Esophagus muscularis mucosa (tissue), 4 donors: ENCODE measurements at places on chromosomes 11 and 22. TPM values are rescaled to one million over a fixed set of nuclear protein-coding genes. Genes with fewer than 3 reads are reported as not detected.

Gene MUC6
- total RNA-seq = not detected

Gene MMP12
- total RNA-seq = not detected

Gene H19
- 372 TPM for total RNA-seq

Gene HOATZ
- total RNA-seq = not detected

Gene TEX54
- not detected for total RNA-seq

Gene OR52L1
- not detected for total RNA-seq

Gene SCN4B
- 8.4 TPM for total RNA-seq

Gene OR4A16
- not detected for total RNA-seq

Gene MRGPRX4
- total RNA-seq = not detected

Gene SDHAF2
- 33.8 TPM for total RNA-seq

Gene HBE1
- not detected for total RNA-seq

Gene TMEM132A
- 9.0 TPM for total RNA-seq

Gene DUSP8
- total RNA-seq = 2.5 TPM

Gene ARHGAP42
- total RNA-seq = 5.8 TPM

- no peak for DNase-seq
These were observed 53.7 kb downstream of the RDX start for GRCh38 chr11:110242746-110243145.

DNA sequence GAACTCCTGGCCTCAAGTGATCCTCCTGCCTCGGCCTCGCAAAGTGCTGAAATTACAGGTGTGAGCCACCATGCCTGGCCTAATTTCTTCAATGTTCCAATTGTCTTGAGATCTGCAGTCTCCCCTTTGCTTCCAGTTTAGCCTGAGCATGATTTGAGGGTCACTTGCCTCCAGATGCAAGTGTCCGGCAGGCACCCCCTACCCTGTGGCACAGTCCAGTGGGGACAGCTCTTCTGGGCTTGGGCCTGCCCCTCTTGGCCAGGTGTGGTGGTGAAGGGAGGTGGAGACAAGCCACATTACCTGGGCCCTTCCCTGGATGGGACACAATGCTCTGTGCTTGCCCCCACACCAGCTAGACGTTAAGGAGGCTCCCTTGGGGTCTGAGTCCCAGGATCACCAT, 21.3 kb upstream of the CACNG2 start:
- DNase-seq = no peak

DNA sequence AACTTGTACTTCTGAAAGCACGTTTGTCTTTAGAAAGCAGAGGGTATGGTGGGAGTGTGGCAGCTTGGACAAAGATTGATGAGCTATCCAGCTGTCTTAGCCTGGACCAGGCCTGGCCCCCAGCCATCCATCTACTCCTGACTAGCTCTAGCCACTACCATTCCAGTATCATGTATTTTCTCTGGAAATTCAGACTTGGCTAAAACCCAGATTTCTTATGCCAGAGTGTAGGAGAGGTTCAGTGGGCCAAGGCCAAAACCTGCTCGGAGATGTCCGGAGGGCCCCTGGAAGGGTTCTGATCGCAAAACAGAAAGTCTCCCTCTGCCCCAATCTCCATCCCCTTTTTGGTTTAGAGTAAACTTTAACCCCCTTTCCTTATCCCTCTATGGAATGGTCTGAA, 24.8 kb upstream of the MTCH2 start:
- DNase-seq = no peak

DNA sequence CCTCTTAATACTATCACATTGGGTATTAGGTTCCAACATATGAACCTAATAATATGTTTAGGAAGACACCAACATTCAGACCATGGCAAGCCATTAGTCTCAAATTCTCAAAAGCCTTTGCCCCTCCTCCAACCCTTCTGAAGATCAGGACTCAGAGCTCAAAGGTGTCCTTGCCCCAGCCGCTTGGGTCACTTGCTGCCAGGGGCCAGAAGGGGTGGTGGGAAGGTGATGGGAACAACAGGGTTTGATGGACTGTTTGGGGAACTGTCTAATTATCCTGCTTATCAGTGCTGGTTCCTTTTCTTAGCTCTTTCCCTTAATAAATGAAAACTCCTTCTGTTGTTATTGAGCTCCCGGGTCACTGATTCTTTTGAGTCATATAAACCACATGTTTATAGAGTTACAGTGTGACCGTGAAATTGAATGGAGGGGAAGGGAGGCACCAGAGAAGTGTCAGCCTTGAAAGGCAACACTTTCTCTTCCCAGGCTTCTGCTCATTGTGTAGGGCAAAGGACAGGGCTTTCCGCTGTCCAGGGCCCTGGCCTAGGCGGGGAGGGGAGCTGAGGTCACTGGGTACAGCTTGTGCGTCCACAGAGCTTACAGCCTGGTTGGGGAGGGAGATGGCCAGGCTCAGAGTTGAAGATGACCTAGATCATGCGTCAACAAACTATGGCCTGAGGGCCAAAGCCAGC, 105.1 kb downstream of the FBXO7 start:
- DNase-seq = no peak

GRCh38 chr11:27263986-27264385, 99.0 kb downstream of the CCDC34 start:
- DNase-seq = no peak

GRCh38 chr11:36441610-36442208, 68.4 kb downstream of the TRAF6 start:
- no peak for DNase-seq

- DNase-seq = no peak
These were observed 3.9 kb downstream of the IFITM10 start for GRCh38 chr11:1746511-1746931.

DNA sequence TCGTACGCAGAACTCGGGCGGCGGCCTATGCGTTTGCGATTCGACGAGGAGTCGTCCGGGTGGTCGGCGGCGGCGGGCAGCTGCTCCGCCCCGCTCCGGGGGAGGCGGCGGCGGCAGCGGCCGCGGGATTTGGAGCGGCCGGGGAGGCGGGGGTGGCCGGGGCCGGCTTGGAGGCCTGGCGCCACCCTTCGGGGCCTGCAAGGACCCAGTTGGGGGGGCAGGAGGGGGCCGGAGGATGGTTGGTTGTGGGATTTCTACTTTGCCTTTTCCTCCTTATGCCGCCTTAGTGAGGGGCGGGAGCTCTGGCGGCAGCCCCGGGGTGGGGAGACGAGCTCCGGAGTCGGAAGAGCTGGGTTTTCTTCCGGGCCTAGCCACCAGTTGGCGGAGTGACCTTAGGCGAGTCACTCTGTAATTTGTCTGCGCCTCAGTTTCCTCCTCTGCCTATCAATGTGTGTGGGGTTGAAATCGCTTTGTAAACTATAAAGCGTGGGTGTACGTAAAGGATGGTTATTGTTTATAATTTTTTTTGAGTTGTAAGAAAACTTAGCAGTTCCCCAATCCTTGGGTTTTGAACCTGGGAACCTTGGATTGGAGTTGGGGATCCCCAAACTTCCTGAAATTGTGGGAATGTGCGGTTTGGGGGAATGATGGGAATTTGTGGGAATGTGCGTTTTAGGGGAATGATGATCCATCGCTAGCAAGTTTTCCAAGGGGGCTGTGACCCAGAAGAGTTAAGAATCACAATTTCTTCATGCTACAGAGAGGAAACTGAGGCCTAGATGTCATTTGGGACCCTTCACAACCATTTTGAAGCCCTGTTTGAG, 679 bp downstream of the TUG1 start:
- DNase-seq = no peak

- DNase-seq = no peak
These were observed 74.2 kb downstream of the DGCR2 start for GRCh38 chr22:19047993-19048392.

GRCh38 chr11:18016789-18017188, 3.9 kb upstream of the SERGEF start:
- DNase-seq = no peak

DNA sequence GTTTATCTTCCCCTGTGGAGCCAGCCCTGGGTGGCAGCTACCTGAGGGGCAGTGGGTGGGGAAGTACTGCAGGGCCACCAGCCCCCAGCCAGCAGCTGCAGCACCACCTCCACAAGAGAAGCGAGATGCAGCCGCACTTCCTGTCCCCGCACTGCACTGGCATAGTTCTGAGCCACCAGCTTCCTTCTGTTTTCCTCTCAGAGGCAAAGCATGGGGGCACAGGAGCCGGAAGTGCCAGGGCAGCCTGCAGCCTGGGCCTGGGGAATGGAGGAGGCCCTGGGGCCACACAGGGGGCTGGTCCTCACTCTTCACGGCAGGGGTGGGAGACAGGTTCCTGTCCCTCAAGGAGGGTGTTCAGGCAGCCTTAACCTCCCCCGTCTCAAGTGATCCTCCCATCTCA, 11.9 kb upstream of the SH3BP1 start:
- no peak for DNase-seq

- no peak for DNase-seq
These were observed 14.0 kb downstream of the PSMD13 start for GRCh38 chr11:250740-251299.

DNA sequence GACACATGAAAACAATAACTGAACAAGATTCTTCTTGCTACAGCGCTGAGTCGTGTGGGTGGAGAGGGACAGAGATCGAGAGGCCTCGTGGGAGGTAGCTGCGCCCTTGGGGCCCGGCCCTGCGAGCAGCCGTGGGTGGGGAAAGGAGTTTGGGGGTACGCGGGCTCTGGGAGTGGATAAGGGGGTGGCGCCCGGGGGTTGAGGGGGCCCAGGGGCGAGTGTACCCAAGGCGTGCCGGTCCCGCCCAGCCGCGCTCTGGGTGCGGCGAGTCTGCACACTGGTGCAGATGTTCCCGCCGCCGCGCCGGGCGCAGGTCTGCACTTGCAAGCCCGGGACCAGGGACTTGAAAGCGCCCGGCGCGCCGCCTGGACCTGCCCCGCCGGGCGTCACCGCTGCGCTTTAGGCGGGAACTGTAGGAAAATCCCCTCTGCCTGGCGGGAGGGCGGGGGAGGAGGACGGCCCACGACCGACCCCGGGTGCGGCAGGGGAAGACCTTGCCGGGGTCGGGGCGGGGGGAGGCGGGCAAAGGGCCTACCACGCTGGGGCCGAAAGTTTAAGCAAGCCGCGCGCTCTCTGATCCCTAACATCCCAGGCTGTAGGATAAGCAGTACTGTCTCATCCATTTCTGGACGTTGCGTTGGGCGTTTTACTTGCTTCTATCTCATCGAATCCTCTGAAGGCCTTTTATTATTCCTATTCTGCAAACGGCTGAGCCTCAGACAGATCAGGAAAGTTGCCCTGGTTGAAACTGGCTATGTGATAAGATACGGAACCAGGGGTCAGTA, 1.4 kb upstream of the KREMEN1 start:
- no peak for DNase-seq

GRCh38 chr22:33095661-33096060, 37.5 kb upstream of the SYN3 start:
- DNase-seq = no peak

DNA sequence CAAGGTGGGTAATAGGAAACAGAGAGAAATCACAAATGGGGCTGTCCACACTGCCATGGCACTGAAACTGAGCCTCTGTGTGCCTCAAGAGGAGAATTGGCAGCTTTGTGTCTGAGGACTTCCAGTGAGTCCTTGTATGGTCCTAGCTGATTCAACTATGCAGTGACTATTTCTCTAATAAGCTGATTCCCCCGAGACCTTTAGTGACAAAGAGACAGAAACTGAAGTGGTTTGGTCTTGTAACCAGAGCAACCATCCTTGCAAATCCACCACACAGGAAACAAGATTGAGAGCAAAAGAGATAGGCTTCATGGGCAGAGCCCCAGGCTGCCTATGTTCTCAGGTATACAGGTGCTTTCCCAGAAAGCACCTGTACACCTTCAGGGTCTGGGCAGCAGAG, 1038.5 kb downstream of the NTM start:
- no peak for DNase-seq

- DNase-seq = no peak
These were observed 714.9 kb downstream of the LUZP2 start for GRCh38 chr11:25211635-25212254.

DNA sequence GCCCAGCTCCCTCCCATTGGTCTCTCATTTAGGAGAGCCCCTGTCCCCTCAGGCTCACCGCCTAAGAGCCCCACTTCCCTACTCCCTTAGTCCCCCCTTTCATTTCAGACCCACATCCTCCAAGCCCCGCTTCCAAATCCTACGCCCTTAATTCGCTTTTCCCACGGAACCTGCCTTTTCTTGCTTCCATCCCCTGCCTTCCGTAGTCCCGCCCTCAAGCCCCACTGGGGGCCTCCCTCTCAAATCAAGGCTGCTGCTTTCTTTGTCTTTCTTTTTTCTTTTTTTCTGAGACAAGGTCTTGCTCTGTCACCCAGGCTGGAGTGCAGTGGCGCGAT, 396 bp downstream of the CCDC157 start:
- no peak for DNase-seq

- DNase-seq = no peak
These were observed 35.8 kb downstream of the MN1 start for GRCh38 chr22:27765706-27766291.

- no peak for DNase-seq
These were observed 27.0 kb downstream of the MYO7A start for GRCh38 chr11:77155082-77155475.

- no peak for DNase-seq
These were observed 35.0 kb downstream of the PDGFB start for GRCh38 chr22:39209756-39210155.

GRCh38 chr11:34513682-34514449, at the start of gene ELF5:
Gene ELF5, minus strand, starts transcription at chr11:34513794. Its CDS starts 8,045 bp downstream, at chr11:34505749.
- no peak for DNase-seq

- no peak for DNase-seq
These were observed 929.8 kb upstream of the CNTN5 start for GRCh38 chr11:98090861-98091505.

GRCh38 chr11:128594226-128594625, 6.9 kb upstream of the ETS1 start:
- no peak for DNase-seq
